ENCODE measurements at places on chromosomes 6 and 20. TPM values are rescaled to one million over a fixed set of nuclear protein-coding genes. Genes with fewer than 3 reads are reported as not detected.

GRCh38 chr6:107280791-107281190, 165.5 kb upstream of the BEND3 start:
- no peak for DNase-seq

- no peak for DNase-seq
Observed at GRCh38 chr20:34954904-34955230, 739 bp downstream of the GSS start.

GRCh38 chr6:75382634-75382900, 98.0 kb upstream of the TMEM30A start:
- DNase-seq, result no peak

DNA sequence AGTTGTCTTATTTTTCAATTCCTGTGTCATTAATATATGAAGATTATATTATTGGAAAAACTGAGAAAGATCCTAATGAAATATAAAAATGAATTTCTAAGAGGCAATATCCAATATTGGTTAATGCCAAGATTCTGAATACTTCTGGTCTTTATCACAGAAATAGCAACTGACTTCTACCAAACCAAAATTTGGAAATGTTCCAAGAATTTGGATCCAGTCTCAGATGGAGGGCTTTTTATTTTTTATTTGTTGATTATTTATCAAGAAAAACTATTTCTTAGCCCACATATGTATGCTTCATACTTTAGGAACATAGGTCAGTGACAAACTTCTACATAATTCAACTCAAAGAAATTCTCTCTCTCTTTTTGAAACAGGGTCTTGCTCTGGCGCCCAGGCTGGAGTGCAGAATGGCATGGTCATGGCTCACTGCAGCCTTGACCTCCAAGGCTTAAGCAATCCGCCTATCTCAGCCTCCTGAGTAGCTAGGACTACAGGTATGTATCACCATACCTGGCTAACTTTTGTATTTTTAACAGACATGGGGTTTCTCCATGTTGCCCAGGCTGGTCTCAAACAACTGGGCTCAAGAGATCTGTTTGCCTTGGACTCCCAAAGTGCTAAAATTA, 13.1 kb downstream of the NUP43 start:
- DNase-seq, result no peak

- DNase-seq, result peak; percentile 59
Observed at GRCh38 chr6:169722362-169723199, 1.7 kb downstream of the PHF10 start.

- no peak for DNase-seq
Observed at GRCh38 chr20:45450097-45450818, 19.3 kb upstream of the WFDC2 start.

The HMGCLL1 gene
- total RNA-seq, result 10.6 TPM

The NEURL2 gene
- 1.9 TPM for total RNA-seq

The ARMH2 gene
- not detected for total RNA-seq

The HLA-DMA gene
- 5.8 TPM for total RNA-seq

The ZBTB9 gene
- total RNA-seq, result 10.4 TPM
